ENCODE measurements at places on chromosomes 6 and 20.

- DNase-seq: no peak
Measured at GRCh38 chr6:158021814-158022748, 40.4 kb downstream of the SYNJ2 start.

GRCh38 chr6:155970876-155971708, 515.5 kb upstream of the NOX3 start:
- DNase-seq: no peak

GRCh38 chr6:3383525-3383924, 73.3 kb downstream of the SLC22A23 start:
- no peak for DNase-seq

- no peak for DNase-seq
Measured at GRCh38 chr20:4886771-4887527, 114.4 kb downstream of the SLC23A2 start.

DNA sequence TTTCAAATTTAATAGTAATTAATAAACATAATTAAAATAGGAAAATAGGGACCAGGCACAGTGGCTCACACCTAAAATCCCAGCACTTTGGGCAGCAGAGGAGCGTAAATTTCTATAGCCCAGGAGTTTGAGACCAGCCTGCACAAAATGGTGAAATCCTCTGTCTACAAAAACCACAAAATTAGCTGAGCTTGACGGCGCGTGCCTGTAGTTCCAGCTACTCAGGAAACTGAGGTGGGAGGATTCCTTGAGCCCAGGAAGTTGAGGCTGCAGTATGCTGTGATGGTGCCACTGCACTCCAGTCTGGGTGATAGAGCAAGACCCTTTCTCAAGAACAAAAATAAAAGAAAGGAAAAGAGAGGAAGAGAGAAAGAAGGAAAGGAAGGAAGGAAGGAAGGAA, 1387.0 kb upstream of the ADGRB3 start:
- DNase-seq: no peak

GRCh38 chr20:47287609-47288144, 68.8 kb downstream of the ZMYND8 start:
- DNase-seq: no peak

- DNase-seq: no peak
Measured at GRCh38 chr6:113495521-113495920, 361.6 kb upstream of the MARCKS start.

DNA sequence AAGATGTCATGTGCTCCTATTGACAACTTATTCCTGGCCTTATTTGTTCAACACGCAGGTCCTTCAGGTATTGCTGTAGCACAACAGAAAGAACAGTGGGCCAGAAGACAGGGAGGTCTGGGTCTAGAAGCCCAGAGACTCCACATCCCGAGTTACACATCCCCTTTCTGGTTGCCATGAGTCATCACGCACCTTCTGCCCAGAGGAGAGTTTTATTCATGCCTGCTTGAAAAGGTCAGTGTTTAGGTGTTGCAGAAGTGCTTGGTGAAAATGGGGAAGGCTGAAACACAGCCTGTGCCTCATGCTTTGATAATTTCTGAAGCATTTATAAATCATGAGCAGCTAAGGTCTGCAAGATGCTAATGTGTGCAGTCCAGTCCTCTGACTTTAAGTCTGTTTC, 256.4 kb downstream of the GMPR start:
- DNase-seq: no peak

DNA sequence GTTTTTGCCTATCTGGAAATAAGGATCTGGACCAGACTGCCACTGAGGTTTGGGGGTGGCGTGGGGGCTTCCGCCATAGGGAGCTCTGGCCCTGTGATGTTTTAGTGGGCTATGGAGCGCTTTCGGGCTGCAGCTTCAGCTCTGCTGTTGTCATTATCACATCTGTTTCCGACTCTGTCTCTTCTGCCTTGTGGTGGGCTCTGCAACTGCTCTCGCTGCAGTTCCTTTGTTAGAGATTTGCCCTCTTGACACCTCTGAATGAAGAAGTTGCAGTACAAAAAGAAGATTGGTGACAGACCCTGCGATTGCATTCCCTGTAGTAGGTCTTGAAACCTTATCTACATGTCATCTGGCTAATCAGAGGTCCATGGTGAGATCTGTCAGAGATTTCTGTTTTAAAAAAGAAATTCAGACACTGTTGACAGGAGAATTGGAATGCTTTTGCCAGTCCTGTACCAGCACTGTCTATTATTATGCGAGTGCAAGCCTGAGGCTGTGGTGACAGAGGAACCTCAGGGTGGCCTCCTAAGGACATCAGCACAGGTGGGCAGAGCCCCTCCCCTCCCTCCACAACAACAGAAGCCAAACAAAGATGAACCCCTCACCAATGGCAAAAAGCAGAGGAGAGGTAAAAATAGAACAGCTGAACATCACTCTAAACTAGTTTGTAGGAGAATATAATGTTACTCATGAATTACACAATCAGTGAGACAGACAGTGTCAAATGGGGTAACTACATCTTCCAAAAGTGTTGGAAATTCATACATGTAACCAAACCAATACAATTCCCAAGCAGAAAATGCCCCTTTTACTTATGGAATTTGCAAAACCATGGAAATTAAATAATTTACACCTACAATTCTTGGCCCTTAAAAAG, 63.5 kb upstream of the DEFB112 start:
- no peak for DNase-seq

- DNase-seq: no peak
Measured at GRCh38 chr6:21933351-21933750, 339.8 kb downstream of the SOX4 start.

DNA sequence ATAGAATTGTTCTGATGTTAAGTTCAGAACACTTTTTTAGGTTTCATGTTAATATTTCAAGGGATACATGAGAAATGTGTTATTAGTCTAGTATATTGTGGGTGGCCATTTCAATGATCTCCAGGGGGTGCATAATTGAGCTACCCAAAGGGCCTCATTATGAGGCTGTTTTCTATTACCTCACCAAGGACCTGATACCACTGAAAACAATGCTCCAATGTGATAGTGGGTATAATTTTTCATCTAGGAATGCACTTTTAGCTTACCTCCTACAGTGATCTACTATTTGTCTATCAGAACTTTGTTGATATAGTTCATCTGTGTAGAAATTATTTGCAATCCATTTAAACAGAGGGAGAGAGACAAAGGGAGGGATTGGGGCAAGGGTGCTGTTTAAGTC, 106.8 kb upstream of the HS3ST5 start:
- no peak for DNase-seq

All from stimulated activated CD8-positive, alpha-beta memory T cell treated with anti-CD3 and anti-CD28 coated beads, Interleukin-4, amount 100 ng/mL, for 48 hours (primary cell).